ENCODE measurements at places on chromosomes 16 and 17. TPM values are rescaled to one million over a fixed set of nuclear protein-coding genes. Genes with fewer than 3 reads are reported as not detected.

Gene GAS7
- total RNA-seq, result 78.0 TPM

Gene DLG4
- 34.9 TPM for total RNA-seq

Gene SRCIN1
- total RNA-seq, result not detected

Gene FAM117A
- total RNA-seq, result 25.4 TPM

Gene ZNF205
- 49.8 TPM for total RNA-seq

Gene RMI2
- total RNA-seq, result not detected

Measured in ascending aorta (tissue), 2 donors.